NCI-H1694 treated with DMSO at 0.1 percent for 48 hours (cell line): ENCODE measurements at places on chromosomes 3 and 15.

GRCh38 chr15:96340598-96341512, 10.4 kb downstream of the NR2F2 start:
- peak; percentile 47 for DNase-seq

GRCh38 chr3:30308131-30308530, 298.3 kb upstream of the TGFBR2 start:
- no peak for DNase-seq

- no peak for DNase-seq
Measured at GRCh38 chr15:37019479-37020433, 80.6 kb downstream of the MEIS2 start.

GRCh38 chr3:133831966-133832801, 26.6 kb downstream of the SRPRB start:
- no peak for DNase-seq

GRCh38 chr3:117887031-117887430, 1147.6 kb downstream of the IGSF11 start:
- DNase-seq: no peak

GRCh38 chr3:42697289-42698051, 5.1 kb downstream of the HHATL start:
- DNase-seq: no peak

GRCh38 chr3:100338911-100339310, 4.4 kb downstream of the NIT2 start:
- no peak for DNase-seq

DNA sequence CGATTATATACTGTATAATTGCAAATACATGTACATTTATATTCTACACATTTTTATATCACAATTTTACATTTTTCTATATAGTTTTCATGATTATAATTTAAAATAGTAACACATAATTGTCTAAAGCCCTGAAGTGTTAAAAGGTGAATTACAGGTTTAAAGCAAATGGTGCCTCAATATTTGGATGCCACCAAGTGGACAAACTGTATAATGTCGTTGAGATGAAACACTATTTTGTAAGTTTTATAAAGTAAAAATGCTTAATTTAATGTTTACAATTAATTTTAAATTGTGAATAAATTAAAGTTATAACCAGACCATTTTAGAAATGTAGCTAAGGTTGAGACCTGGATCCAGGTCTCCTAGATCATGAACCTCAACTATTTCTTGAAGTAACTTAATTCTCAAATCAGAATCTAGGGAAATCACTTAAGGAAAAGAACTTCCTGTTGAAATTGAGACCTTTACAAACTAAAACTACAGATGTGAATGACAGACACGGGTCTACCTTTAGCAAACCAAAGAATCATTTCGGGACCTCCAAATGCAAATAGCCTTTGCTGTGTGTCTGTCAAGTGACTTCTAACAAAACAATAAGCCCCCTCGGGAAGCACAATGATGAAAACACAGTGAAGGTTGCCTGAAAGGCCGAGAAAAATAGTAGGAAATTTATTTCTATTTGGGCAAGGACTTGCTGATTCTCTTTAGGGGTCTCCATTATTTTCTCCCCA, 37.8 kb downstream of the EHHADH start:
- DNase-seq: no peak

GRCh38 chr3:13125092-13126015, 52.1 kb upstream of the IQSEC1 start:
- DNase-seq: no peak

GRCh38 chr3:153372326-153372725, 210.3 kb downstream of the RAP2B start:
- no peak for DNase-seq

DNA sequence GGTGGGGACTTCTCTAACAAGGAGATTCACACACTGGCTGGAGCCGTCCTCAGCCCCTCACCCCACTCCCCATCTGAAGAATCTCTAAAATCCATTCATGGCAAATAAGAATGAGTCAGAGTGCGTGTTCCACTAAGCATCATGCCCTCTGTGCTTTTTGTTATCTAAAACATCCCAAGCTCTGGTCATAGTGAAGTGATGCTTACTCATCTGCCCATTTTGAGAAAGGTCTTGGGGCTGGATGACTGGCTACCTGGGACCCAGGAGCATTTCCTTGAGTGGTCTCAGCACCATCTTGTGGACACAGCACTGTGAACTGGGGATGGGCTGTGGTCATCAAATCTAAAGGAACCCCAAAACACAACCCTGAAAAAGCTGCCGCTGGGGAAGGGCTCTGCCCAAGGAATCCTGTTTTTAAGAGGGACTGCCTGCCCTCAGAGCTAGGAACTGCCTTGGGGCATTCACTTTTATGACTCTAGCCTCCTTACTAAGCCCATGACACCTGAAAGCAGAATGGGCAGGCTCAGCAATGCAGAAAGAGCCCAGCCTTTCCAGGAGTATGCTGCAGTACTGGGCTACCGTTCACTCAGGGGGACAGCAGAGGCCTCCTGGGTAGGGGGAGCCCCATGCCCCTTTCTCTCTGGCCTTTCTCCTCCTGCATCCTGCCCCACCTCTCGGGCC, 53.5 kb downstream of the ZBTB38 start:
- DNase-seq: no peak

- DNase-seq: no peak
Measured at GRCh38 chr3:25191673-25192072, 236.4 kb upstream of the RARB start.

DNA sequence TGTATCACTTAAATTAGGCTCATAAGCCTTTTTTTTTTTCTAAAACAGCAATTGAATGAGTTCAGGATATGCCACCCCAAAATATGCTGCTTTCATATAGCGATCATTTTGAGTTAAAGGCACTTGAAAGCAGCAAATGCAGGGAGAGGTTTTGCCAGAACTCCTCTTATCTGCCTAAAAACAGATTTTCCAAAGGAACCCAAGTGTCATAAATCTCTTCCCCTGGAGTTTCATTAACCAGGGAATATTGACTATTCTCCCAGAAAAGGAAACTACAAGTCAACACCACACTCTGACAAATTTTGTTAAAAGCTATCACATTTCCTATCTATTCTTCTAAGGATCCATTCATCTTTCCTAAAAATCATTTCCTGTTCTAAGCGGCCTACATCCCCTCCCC, 11.3 kb downstream of the DNAAF4 start:
- DNase-seq: no peak

GRCh38 chr3:112047264-112047663, 12.7 kb downstream of the TMPRSS7 start:
- no peak for DNase-seq

DNA sequence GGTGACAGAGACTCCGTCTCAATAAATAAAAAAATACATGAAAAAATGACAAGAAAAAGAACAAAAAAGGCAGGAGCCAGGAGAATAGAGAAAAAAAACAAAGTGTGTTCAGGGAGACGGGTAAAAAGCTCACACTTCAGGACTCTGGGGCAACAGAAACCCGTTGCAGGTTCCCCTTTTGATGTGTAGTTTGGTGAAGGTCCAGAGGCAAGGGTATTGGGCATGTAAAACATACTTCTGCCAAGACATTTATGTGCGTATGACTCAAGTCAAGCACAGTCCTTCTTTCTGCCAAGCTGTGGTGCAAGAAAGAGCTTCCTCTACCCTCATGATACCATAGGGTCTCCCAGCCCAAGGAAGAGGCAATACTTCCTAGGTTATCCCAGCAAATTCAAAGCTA, 33.4 kb upstream of the STRIT1 start:
- DNase-seq: no peak

- no peak for DNase-seq
Measured at GRCh38 chr3:117788061-117788460, 1078.5 kb downstream of the TUSC7 start.

GRCh38 chr15:52797625-52798501, 7.7 kb upstream of the ONECUT1 start:
- no peak for DNase-seq

DNA sequence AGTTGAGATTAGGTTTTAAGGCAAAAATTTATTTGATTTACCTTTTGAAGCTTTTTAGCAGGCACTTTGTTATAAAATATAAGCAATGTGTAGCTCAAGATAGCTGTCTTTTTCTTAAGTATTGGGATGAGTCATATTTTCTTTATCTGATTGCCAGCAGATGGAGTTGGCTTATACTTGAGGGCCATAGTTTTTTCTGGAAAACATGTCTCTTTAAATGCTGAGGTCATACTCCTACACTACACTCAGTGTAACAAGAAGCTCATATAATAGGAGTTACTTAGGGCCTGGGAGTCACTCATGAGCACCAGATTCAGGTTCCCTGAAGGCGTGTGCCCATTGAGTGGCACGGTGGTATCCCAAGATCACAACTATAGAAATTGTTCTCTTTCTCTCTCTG, 579.8 kb downstream of the EDEM1 start:
- no peak for DNase-seq

GRCh38 chr3:20576228-20576627, 390.2 kb upstream of the SGO1 start:
- no peak for DNase-seq

DNA sequence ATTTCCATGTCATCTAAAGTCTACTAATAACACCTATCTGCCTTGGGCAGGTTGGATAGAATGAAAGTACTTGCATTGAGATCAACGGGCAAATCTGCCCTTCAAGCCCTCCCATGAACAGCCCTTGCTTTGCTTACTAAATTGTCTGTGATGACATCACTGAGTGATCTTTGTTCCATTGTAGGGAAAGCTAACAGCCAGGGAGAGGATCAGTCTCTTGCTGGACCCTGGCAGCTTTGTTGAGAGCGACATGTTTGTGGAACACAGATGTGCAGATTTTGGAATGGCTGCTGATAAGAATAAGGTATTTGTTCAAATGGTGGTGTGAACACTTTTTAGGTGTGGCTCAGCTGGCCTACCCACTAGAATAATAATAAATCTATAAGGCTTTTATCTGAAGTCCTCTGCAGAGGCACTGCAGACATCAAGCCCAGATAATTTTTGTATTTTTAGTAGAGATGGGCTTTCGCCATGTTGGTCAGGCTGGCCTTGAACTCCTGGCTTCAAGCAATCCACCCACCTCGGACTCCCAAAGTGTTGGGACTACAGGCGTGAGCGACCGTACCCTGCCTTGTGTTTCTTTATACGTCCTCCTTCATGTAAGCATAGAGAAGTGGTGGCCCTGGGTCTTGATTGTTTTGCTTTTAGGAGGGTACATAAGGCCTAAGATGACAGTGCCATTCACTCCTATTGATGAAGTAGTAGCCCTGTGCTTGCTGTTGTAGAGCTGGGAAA, 5.7 kb downstream of the PCCB start:
- DNase-seq: no peak
